GM12878 (cell line): ENCODE measurements at places on chromosomes 11 and 22. TPM values are rescaled to one million over a fixed set of nuclear protein-coding genes. Genes with fewer than 3 reads are reported as not detected.

- no peak overlapping the region for H3K4me3 ChIP-seq
- H3K27me3 ChIP-seq: no peaks in the 10 kb centered on the region
- H3K4me1 ChIP-seq: peaks cover 31% of the 10 kb centered on the region
- no peak for DNase-seq
These were observed 11.7 kb downstream of the CAPRIN1 start for GRCh38 chr11:34063061-34063795.

DNA sequence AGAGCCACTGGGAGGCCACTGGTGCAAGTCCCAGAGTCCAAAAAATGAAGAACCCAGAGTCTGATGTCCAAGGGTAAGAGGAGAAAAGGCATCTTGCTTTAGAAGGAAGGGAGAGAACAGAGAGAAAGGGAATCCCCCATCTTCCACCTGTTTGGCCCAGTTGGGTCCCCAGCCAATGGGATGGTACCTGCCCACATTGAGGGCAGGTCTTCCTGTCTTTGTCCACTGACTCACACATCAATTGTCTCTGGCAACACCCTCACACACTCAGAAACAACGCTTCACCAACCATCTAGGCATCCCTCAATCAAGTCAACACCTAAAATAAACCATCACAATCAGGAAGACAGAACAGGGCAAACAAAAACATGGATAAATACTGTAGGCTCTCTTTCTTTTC, 6.3 kb downstream of the COMMD9 start:
- no peaks in the 10 kb centered on the region for H3K27me3 ChIP-seq
- H3K36me3 ChIP-seq: no peaks in the 10 kb centered on the region
- H3K4me3 ChIP-seq: no peak overlapping the region
- H3K4me1 ChIP-seq: no peaks in the 10 kb centered on the region

Gene ANGPTL5
- not detected in 2 replicates for total RNA-seq

DNA sequence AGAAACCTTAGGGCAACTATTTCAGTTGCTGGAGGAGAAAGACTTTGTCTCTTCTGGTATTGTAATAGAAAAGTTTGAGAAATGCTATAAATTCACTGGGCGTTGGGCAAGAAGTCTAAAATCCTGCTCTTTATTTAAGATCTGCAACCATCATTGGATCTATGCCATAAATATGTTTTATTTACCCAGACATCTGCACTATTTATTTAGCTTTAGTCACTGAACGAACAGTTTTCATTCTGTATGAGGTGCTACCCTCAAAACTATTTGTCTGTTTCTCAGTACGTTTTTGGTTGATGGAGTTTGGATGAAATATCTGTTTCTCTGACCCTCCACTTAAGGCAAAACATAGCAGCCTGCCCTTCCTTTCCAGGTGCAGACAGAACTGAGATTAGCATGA, 171.5 kb downstream of the SNX19 start:
- H3K27ac ChIP-seq: no peak overlapping the region
- no peak overlapping the region for H3K4me3 ChIP-seq
- H3K36me3 ChIP-seq: no peaks in the 10 kb centered on the region
- no peaks in the 10 kb centered on the region for H3K4me1 ChIP-seq
- peaks cover 2% of the 10 kb centered on the region; the same call in 1 of the 2 replicates for H3K27me3 ChIP-seq
- no peak for DNase-seq

Gene ELFN2
- 0.03 and 0.05 TPM in 2 replicates for total RNA-seq

Gene MS4A6A
- total RNA-seq: 4.5 and 7.1 TPM in 2 replicates

Gene TMEM191C
- total RNA-seq: 1.3 and 1.4 TPM in 2 replicates
